Posterior vena cava (tissue), 2 donors: ENCODE measurements at places on chromosomes 4 and X. TPM values are rescaled to one million over a fixed set of nuclear protein-coding genes. Genes with fewer than 3 reads are reported as not detected.

IQCM gene
- not detected for total RNA-seq

ARX gene
- not detected for total RNA-seq

CXCL10 gene
- total RNA-seq: 0.32 TPM

GRCh38 chr4:13514722-13515121 lies 29.6 kb downstream of the NKX3-2 start:
- DNase-seq: no peak

GRCh38 chrX:101931136-101931487 lies 715 bp downstream of the ZMAT1 start:
- no peak for DNase-seq

DNA sequence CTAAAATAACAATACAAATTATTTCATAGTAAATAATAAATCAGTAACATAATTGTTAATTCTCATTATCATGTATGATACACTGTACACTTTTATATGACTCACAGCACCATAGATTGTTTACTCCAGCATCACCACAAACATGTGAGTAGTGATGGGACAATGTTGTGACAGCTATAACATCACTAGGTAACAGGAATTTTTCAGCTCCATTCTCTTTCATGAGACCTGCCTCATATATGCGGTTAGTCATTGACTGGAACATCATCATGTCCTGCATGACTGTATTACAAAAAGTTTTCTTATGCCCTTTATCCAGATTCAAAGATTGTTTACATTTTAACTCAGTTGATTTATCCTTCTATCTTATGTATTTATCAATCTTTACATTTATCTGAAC lies 1530.0 kb downstream of the PCDH18 start:
- DNase-seq: no peak

DNA sequence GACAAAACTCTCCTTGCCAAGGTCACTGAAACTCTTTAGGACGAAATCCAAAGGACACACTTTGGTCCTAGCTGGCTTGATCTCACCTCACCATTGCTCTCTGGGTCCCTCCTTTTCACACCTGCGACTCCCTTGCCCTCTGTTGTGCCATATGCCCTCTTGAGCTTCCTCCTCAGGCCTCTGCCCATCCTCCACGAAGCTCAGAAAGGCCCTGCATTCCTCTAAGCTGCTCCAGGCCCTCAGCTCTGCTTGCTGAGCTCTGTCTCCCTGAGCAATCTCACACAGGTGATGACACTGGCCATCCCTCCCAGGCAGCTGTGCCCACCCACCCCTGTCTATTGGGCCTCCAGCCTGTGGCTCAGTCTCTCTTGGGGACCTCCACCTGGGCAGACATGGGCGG lies 10.1 kb upstream of the AFAP1 start:
- DNase-seq: peak; percentile 48

- DNase-seq: no peak
Observed at GRCh38 chr4:165355900-165356300, 22.9 kb upstream of the CPE start.

DNA sequence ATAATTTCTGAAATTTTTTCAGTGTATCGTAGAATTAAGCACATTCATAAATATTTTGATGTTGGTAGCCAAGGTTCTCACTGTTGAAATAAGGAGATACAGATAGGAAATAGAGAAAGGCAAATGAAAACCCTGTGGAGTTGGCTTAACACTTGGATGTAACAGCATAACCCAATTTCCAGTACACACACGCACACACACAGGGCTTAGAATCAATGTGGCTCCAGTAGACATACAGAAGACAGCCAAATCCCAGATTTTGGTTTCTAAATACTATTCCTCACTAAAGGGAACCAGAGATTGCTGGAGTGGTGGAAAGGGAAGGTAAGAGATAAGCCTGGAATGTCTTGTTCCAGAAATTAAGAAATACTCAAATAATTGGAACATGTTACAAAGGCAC lies 54.4 kb downstream of the SMAD1 start:
- DNase-seq: no peak
